ENCODE measurements at places on chromosomes 1 and 21.

DNA sequence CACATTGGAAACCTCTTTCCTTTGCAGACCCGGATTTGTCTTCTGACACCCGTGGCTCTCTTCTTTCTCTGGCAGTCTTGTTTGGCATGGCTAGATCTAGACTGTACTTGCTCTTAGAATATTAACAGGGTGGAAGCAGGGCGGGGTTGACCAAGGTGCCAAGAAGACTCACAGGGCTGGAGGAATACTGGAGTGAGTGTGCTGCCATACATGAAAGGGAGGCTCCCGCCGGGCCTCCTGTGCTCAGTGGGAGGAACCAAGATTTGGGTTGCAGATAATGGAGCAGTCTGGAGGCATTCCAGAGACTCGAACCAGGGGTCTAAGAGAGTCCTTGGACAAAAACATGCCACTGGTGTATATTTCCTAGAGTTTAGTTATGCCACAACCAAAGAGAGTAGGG lies 27.6 kb upstream of the SNX27 start:
- DNase-seq: no peak

- no peak for DNase-seq
Observed at GRCh38 chr1:54310439-54311328, 95.5 kb downstream of the SSBP3 start.

DNA sequence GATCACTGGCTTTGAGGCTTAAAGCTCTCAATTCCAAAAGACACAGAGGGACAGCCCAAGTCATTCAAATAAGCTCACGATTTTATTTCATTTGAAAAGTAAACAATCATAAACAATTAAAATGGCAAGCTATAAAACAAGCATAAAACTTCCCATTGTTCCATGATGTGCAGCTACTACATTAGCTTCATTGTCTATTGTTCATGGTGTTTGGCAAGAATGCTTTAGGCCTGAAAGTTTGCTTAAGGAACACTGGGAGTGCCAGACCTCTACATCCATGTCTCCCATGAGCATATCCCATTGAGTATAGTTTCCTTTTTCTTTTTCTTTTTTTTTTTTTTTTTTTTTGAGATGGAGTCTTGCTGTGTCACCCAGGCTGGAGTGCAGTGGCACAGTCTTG lies 286.1 kb upstream of the ESRRG start:
- DNase-seq: no peak

DNA sequence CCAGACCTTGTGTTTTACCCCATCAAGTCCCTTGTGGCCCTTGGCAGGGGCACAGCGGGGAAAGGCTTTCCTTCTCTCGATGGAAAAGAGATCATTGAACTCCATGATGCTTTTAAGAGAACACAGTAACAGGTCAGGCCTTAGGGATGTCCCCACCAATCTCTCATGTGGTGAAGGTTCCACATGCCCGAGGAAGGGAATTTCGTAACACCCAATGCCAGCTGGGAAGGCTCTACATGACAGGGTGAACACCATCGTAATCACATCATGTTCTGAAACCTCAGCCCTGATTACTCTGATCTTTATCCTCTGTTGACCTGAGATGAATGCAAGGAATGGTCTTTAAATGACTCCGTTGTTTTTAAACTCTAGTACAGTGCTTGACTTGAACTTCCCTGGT lies 105.5 kb upstream of the SPAG17 start:
- DNase-seq: no peak

DNA sequence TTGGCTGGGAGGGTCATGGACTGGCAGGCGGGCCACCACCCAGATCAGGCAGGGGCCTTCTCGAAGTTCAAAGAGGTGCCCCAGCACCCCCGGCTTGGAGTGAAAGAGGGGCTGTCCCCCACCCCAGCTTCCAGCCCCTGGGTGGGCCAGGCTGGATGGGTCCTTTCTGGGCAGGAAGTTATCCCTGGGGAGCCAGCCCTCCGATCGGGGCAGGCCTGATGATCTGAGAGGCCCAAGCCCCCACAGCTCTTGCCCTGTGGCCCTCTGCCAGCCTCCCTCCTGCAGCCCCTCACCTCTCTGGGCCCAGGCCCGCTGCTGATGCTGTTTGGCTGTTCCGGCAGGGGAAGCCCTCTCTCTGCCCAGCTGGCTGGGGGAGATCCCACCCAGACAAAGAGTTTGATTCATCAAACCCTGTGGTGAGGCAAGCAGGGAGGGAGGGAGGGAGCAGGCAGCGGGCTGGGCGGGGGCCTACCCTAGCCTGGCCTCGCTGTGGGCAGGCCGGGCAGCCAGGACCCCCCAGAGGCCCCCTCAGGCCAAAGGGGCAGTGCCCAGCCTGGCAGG lies 2.5 kb downstream of the ARHGEF19 start:
- DNase-seq: no peak

- no peak for DNase-seq
Observed at GRCh38 chr1:41611932-41612450, 127.5 kb upstream of the EDN2 start.

GRCh38 chr1:75969550-75969949 lies 37.3 kb upstream of the ASB17 start:
- no peak for DNase-seq

Data from SIG-M5 (cell line).